Cortex of kidney (tissue), 1 donor: ENCODE measurements at places on chromosomes 2 and 18.

- no peak for DNase-seq
These were observed 29.3 kb downstream of the BCL2L11 start for GRCh38 chr2:111149882-111150455.

DNA sequence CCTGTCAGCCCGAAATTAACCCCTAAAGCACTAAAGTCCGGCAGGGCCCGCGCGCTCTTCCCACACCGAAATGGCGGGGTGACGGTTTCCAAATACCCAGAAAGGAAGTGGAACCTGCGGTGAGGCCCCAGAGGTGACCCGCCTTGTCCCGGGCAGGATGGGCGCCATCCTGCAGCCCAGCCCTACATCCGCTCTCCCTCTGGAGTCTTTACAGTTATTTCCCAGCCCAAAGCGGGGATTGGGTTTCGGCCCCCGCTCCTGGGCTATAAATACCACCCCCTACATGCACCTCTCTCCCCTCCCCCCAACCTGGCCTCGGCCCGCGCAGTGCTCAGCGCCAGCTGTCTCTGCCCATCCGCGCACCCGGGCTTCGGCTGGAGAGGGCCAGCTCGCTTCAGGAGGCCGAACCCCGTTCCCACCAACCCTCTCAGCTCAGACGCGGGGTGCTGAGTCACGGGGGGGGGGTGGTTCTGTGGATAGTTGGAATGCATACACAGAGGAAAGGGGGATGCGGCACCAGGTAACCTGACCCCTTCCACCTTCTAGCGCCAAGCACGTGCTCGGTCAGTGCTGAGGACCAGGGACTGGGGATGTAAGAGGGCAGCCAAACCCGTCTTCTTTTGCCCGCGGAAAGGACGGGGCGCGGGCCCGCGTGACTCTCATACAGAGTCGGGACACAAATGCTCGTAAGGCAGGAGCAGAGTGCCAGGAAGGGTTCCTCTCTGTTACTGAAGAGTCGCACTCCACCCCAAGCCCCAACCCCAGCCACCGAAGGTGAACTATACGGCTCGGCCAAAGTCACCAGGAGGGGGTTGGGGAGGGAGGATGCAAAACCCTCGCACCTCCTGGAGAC, at the start of gene TUBA4B:
TUBA4B (plus strand) TSS at position 344 of the 853 bp plus-strand sequence; CDS start at position 509, 165 bp downstream.
- no peak for DNase-seq

- DNase-seq: no peak
These were observed 49.4 kb downstream of the EFR3B start for GRCh38 chr2:25091265-25091664.

DNA sequence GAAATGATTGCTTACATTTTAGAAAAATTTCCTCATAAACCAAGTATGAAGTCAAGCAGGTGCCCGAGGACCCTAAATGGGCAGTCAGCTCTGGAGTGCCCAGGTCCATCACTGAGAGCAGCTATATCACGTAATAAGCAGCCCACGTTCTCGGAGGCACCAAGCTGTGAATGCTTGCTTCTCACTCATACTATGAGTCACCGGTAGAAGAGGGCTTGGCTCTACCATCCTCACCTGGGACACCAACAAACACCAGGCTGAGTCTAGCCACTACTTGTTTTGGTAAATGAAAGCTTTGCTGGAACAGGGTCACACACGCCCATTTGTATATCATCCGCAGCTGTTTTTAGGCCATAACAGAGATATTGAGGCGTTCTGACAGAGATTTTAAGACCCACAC, 207.5 kb downstream of the SEPTIN10 start:
- no peak for DNase-seq

GRCh38 chr2:141200191-141200590, 930.6 kb downstream of the LRP1B start:
- no peak for DNase-seq

DNA sequence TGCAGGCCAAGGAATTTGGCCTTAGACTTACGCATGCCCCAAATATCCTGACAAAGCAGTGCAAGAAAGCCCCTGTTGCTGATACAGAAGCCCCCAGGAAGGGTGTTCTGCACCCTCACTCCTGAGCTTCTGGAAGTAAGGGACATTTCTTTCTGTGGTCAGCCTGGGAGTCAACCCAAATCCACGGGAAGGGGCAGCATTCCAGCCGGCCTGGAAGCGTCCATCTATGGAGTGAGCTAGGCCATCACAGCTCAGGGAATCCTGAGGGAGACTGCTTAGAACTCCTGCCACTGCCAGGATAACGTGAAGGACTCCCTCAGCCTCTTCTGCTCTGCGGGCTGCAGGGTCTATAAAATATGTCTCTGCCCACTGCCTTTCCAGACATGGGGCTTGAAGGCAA, 173.9 kb downstream of the ANAPC1 start:
- no peak for DNase-seq

DNA sequence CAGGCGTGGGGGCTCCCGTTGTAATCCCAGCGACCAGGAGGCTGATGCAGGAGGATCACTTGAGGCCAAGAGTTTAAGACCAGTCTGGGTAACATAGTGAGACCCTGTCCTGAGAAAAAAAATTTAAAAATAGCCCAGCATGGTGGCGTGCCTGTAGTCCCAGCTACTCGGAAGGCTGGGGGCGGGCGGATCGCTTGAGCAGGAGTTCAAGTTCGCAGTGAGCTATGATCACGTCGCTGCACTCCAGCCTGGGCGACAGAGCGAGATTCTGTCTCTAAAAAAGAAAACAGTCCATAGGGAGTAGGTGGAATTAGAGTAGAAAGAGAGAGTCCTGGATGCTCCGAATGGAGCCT, 325 bp upstream of the TTLL4 start:
- no peak for DNase-seq

DNA sequence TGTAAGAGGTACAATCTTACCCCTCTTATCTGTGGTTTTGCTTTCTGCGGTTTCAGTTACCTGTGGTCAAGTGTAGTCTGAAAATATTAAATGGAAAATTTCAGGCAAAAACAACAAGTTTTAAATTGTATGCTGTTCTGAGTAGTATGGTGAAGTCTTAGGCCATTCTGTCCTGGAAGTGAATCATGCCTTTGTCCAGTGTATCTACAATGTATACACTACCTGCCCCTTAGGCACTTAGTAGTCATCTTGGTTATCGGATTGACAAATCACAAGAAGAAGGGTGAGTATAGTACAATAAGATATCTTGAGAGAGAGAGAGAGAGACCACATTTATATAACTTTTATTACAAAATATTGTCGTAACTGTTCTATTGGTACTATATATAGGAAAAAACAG, 43.5 kb downstream of the RAB3GAP1 start:
- no peak for DNase-seq

DNA sequence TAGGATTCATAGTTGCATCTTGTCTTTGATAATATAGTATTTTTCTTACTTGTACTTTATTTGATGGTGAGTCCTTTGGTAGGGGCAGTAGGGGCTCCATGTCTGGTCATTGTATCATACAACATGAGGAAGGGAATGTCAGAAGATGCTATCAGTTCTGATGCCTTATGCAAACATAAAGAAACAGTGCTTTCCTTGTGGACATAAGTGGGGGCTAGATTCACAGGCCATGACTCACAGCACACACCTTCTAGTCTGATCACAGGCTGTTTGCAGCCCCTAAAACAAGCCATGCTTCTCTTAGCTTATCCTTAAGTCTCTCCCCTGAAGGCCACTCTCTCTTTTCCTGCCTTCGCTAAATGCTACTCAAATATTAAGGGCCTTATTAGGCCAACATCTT, 10.7 kb upstream of the SLC14A1 start:
- DNase-seq: no peak

GRCh38 chr2:101197215-101197745, 46.1 kb upstream of the TBC1D8 start:
- no peak for DNase-seq

DNA sequence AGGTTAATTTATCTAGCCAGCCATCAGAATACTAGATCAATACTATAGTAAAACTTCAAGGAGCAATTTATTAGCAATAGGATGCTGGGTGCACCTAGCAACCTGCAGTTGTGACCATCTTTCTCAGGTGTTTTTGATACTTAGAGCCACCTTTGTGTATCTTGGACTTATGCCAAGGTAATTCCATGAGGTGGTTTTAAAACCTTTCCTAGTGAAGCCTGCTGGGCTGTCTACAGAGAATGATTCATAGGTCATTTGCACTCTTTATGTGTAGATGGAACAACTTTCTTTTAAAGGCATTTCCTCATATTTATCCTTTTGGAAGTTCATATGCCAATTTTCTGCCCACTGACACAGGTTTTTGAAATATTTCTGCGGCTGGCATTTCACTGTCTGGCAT, 1030.1 kb upstream of the POU3F3 start:
- DNase-seq: no peak

GRCh38 chr2:70527447-70528080, 26.1 kb downstream of the TGFA start:
- DNase-seq: no peak

DNA sequence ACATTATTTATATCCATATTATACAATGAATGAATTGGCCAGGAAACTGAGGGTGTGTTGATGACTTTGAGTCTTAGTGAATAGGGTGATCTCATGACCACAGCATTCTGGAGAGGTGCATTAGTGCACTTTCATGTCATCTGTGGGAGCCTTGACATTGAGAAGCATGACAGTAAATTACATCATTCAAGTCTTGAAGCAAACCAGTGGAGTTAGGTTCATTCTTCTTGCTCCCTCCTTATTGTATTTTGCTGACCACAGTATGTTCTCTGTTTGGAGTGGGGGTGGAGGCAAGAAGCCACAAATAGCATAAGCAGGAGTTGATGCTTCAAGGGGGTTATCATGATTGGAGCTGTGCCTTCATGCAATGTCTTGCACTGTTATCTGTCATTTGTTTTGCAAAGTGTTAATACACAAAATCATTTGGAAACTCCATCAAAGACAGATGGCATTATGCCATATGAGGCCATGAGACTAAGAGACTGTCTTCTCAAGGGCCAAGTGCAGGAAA, 680.2 kb downstream of the NYAP2 start:
- no peak for DNase-seq

- DNase-seq: no peak
These were observed 151.4 kb downstream of the DYSF start for GRCh38 chr2:71604726-71605120.

- DNase-seq: no peak
These were observed 385.7 kb downstream of the STK39 start for GRCh38 chr2:167861574-167862193.

DNA sequence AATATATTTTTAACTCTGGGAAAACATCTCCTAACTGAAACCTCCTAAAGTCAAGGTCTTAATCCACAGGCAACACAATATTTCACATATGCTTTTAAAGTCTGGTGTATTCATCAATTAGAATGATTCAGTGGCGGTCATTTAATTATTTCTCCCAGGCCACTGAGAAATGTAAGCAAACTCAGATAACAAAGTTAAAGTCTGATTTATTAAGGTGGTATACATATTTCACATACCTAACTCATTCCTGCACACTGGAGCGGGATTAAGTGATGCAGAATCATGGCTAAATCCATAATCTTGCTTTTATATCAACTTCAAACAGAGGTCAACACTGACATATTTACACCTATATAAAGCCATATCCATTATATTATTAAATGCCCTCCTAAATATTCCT, 43.7 kb downstream of the FRZB start:
- DNase-seq: no peak

GRCh38 chr18:45441110-45441847, 174.0 kb upstream of the SLC14A2 start:
- no peak for DNase-seq

DNA sequence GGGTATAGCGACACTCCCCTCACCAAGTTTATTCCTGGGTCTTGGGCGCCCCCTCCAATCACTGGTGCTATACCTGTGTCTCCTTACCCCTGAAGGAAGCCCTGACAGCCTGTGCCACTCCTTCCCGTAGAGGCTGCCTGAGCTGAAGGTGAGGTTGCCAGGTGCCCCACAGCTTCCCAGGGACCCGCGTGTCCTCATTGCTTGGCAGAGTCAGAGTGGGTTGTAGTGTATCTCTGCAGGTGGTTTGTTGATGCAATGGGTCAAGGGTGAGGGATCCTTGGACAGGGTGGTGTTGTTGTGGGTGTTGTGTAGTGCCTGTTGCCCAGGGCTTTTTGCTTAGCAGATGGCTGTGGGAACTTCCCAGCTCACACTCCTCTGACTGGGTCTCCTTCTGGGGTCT, 438.7 kb upstream of the FSIP2 start:
- DNase-seq: no peak

- DNase-seq: no peak
These were observed 9.0 kb downstream of the SERTAD2 start for GRCh38 chr2:64644458-64645382.

DNA sequence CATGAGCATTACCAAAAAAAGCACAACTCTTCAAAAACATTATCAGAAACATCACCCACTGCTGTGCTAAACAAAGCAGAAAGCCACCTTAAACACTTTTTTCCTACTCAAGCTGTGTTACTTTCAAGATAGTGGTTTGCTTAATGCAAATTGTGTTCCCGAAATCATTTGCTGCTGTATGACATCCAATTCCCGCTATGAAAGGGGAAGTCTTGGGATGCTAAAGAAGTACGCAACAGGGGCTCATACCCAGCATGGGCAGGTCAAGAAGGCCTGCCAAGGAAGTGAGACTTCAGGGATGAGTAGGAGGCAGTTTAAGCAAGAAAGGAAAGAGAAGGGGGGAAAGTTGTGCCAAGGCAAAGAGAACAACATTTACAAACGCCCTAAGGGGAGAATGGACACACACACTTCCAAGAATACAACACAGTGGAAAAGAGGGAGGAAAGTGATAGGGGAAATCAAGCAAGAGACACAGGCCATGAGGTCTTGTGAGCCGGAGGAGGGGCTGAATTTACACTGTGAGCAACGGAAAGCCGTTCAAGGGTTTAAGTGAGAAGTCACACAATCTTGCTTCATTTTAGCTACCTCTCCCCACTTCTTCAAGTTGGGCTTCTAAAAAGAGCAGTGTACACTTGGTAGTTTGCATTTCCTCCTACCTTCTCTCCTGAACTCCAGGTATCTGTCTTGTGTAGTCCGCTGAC, 4.0 kb downstream of the PTPN2 start:
- DNase-seq: no peak

DNA sequence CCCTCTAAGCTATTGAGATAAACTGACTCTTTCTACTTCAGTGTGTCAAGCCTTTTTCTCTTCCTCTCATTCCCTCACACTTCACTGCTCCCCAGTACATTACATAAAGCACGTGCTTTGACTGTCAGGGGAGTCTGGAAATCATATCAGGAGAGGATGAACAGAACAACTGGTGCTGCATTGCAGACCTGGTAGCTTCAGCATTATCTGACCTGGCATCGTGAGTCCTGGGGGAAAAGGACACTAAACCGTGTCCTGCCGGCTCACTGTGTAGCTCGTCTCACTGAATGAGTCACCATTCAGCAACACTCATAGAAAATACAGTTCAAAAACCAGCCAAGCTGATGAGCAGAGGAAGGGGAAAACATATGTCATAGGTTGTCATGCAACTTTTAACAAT, 108.5 kb upstream of the UNC80 start:
- no peak for DNase-seq

DNA sequence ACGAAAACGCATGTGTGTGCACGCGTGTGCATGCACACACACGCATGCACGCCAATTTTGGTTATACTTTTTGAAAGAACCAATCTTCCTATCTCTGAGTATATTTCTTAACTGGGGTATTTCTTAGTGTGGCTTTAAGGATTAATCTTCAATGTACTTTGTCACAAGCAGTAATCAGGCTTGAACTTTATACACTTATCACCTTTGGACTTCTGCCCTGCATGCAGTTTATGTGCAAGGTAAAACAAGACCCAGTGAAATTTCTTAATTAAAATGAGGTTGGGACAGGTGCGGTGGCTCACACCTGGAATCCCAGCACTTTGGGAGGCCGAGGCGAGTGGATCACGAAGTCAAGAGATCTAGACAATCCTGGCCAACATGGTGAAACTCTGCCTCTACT, 85.3 kb downstream of the OSBPL6 start:
- no peak for DNase-seq
